Inflammatory macrophage treated with lipopolysaccharide for 4 hours (primary cell): ENCODE measurements at places on chromosomes 2 and 18.

- no peak for DNase-seq
Observed at GRCh38 chr2:73013936-73014335, 57.6 kb downstream of the SFXN5 start.

- peak; percentile 16 for DNase-seq
Observed at GRCh38 chr2:44889096-44889495, 52.4 kb upstream of the SIX3 start.

- no peak for DNase-seq
Observed at GRCh38 chr2:156098506-156098905, 234.0 kb downstream of the NR4A2 start.

DNA sequence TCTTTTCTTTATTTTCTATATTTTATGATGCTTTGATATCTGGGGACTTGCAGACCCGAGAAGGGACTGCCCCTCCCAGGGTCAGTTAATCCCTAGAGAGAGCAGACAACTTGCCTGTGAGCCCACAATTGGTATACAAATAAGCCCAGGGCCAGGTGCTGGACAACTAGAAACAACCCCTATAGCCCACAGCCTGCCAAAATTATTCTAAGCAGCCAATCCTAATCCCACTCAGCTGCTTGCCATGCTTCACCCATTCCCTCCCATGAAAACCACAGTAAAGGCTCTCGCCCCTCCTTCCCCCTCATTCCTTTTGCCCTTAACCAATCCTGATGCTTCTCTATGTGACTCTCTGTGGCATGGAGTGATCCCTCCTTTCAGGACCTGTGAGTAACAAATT, 380.7 kb downstream of the RBM43 start:
- DNase-seq, result no peak

DNA sequence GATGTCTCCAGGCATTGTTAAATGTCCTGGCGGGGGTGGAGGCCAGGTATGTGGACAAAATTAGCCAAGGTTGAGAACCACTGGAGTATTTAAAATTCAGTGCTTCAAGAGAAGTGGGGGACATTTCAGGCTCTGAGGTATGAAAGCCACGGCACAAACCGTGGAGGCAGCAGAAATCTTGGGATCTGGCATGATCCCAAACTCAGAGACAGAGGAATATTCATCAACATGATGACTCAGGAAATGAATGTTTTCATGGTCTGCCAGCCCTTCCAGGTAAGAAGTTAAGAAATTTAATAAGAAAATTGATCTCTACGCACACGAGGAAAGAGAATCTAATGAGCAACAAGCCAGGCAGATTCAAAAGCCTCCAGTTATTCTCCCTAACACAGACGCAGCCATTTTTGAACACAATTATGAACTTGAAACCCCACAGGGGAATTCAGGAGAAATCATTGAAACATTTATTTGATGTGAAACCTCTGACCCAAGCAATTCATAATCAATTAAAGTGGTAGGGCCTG, 11.3 kb upstream of the GRP start:
- DNase-seq, result no peak

- no peak for DNase-seq
Observed at GRCh38 chr2:68776124-68776523, 41.5 kb downstream of the ARHGAP25 start.

DNA sequence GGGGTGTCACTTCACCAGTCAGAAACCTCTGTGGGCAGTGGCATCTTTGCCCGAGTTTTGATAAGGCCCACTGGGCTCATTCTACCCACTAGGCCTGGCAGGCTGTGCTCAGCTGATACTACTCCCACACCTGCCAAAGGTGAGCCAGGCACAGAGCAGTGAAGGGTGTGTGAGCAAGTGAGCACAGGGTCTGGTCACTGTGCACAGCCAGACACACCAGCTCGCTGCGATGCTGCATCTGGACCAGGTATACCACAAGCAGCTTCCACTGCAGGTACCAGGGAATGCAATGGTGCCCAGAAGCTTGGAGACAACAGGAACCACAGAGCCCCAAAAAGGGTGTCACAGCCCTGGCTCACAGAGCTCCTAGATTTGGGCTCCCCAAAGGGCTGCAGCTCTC, 40.6 kb upstream of the CBLN2 start:
- no peak for DNase-seq

DNA sequence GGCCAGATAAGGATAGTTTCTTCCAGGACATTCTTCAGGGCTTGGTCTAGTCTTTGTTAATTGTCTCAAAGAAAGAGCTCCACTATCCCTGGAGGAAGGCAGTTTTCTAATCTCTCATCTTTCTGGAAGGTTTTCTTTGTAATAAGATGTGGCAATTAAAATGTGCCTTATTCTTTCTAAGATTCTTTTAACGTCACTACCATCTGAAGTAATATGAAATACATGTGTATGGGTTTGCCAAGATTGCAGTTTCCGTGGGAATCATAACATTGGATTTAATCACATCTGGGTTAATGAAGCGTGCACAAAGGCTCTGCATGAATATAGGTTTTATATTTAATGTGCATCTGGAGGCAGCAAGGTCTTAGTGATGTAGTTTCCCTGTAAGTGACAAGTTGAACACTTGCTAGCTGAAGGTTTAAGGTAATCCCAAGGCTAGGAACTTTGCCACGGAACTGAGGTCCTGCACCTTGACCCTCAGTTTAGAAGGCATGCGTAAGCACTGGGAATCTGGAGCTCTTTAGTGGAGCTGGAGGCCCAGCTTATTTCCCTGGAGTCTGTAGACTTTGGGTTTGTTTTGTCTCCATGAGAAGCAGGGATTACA, 25.7 kb downstream of the DIS3L2 start:
- DNase-seq, result no peak

- no peak for DNase-seq
Observed at GRCh38 chr2:56450047-56450446, 266.3 kb downstream of the CCDC85A start.

GRCh38 chr2:206031162-206031784, 54.7 kb downstream of the INO80D start:
- peak; percentile 80 for DNase-seq

DNA sequence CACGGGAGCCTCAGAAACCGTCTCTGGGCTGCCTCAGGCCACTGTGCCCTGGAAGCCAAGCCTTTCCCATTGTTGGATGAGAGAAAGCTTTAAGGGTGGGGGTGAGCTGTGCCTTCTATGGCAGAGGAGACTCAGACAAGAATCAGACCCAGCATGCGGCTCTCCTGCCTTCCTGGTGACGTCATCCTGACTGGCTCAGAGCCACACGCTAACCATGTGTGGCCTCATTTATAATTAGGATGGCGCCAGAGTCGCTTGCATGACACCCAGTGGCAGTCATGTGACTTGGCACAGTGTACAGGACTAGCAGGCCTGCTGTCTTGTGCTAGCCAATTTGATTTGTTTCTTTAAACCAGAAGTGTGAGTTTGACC, 99.1 kb downstream of the SH3BP4 start:
- peak; percentile 91 for DNase-seq

GRCh38 chr18:78816916-78817315, 162.7 kb upstream of the SALL3 start:
- no peak for DNase-seq
